Kidney epithelial cell (primary cell): ENCODE measurements at places on chromosomes 2 and 18. TPM values are rescaled to one million over a fixed set of nuclear protein-coding genes. Genes with fewer than 3 reads are reported as not detected.
A peak's percentile ranks its signal among the peaks of the same experiment; 100 is the strongest.

DNA sequence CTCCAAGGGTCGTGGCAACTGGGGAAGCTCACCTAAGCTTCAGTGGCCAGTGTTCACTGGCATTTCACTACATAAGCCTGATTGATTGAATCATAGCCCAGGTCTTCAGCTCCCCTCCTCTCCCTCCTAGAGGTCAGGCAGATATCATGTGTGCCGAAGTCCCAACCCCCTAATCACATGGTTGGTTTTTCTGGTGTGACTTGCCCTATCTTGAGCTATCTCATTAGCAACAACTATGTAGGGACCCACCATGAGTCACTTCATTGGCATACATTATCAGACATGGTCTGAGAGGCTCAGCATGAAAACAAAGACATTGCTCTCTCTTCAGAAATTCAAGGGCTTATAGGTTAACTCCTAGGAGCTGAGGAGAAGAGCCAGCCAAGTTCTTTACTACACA lies 76.8 kb downstream of the LYPD1 start:
- peak; percentile 61 for DNase-seq

DNA sequence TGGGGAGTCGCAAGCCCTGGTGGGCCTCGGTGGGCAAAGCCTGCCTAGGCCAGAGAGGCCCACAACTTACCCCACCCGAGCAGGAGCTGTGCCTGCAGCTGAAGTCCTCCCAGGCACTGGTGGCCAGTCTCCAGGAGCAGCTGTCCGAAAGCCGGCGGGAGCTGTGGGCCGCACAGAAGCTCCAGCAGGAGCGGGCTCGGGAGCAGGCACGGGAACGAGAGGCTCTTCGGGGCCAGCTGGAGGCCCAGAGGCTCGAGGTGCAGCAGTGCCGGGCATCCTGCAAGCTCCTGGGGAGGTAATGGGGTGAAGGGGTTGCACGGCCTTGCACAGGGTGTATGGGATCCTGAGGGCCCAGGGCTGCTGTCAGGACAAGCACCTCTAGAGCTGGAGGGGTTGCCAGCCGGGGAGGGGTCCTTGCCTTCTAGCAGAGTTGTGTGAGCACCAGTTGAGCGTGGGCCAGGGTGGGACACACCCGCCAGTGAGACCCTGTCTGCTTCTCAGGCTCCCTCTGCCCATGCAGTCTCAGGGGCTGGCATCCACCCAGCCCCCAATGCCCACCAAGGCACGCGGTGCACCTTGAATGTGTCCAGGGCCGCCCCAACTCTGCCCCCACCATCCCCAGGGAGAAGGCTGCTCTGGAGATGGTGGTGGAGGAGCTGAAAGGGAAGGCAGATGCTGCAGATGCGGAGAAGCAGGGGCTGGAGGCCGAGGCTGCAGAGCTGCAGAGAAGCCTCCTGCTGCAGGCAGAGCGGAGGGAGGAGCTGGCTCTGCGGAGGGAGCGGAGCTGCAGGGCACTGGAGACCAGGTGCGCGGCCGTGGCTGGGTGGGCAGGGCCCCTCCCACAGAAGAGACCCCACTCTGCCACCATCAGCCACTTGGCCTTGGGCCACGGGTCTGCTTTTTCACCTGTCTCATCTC lies 27.2 kb downstream of the CROCC2 start:
- no peak for DNase-seq

The CHRND gene
- total RNA-seq: not detected in 2 replicates

GRCh38 chr2:96201338-96201737 lies 7.3 kb downstream of the STARD7 start:
- DNase-seq: no peak

The EMILIN2 gene
- 27.0 and 41.6 TPM in 2 replicates for total RNA-seq

DNA sequence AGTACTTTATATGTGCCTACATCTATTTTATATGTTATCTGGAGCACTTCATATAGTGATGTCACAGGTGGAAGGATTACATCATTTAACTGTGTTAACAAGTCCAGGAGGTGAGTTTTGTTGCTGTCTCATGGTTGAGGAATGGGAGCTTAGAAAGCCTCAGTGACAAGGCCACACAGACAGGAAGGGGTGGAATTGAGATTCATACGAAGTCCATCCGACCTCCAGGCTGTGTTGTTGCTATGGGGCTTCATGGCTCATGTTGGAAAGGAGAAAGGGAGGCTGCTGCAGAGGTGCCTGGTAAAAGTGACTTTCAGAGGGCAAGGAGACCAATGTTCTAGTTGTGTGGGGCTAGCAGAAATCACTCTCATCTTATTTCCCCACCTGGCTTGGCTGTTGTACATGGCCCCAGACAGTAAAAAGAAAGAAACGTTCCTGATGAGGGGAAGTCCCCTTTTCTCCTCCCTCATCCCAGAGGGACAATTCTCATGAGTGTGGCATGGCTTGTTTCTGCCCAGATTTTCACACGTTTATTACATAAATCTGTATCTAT lies 31.0 kb upstream of the GREB1 start:
- DNase-seq: no peak

The CCDC85A gene
- total RNA-seq: 0.27 and 0.29 TPM in 2 replicates

The ESPNL gene
- total RNA-seq: 3.5 and 3.8 TPM in 2 replicates

- DNase-seq: no peak
Measured at GRCh38 chr2:148987286-148987685, 51.2 kb upstream of the LYPD6B start.

DNA sequence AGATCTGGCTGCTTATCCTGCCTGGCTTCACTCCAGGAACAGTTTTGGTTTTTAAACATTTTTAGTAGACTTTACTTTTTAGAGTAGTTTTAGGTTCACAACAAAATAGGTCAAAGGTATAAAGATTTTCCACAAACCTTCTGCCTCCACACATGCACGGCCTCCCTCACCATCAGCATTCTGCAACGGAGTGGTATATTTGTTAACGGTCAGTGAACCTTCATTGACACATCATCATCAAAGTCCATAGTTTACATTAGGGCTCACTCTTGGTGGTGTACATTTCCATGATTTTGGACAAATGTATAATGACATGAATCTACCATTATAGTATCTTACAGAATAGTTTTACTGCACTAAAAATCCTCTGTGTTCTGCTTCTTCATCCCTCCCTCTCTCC lies 303.1 kb upstream of the EPAS1 start:
- DNase-seq: no peak
